SIG-M5 (cell line): ENCODE measurements at places on chromosomes 16 and 17.

GRCh38 chr16:10121897-10122425 is 60.3 kb downstream of the GRIN2A start:
- DNase-seq, result no peak

DNA sequence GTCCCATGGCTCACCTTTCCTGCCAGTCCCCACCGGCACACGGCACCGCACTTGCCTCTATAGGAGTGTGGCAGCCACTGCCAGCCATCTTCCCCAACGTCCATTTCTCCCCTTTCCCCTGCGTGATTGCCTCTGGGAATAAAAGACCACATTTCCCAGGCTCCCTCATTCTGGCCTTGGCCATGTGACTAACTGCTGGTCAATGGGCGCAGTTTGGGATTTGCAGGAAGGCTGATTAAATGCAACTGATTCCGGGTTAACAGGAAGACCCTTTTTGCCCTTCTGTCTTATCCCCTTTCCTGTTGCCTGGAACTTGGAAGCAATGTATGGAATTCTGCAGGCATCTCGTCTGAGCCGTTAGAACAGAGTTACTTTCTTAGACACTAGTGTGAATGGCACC is 3.0 kb downstream of the BTBD17 start:
- DNase-seq, result no peak

DNA sequence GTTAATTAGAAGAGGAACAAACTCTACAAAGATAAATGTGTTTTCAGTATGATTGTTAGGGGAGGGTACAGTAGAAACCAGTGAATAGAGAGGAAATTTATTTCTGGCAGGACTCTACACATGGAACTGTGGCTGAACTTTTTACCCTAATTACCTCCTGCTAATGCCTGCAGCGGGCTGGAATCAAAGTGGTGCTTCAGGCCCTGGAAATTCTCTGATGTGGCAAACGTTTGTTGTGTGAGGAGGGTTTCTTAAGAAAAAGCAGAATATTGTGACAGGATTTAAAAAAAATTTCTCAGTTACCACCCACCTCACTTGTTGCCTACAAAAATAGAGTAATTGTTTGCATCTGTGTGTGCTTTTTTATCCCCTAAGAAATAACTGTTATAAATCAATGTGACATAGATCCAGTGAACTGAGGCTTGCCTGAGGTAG is 154.5 kb downstream of the BCAS3 start:
- no peak for DNase-seq

DNA sequence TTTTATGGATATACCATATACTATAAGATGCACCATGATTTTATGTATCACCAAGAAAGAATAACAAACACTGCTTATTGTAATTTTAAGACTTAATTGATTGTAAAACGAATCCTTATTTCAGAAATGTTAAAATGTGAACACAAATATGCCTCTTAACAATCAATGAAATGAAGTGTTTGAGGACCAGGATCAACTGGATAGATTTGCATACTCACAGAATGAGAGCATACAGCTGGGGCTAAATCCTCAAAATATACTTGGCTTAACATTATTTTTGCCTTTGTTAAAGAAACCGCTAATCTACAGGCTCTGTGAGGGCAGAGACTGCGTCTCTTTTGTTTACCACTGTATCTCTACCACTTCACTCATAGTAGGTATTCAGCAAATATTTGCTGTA is 93.6 kb downstream of the SPACA3 start:
- no peak for DNase-seq

GRCh38 chr16:81686391-81687130 is 92.5 kb upstream of the PLCG2 start:
- DNase-seq, result no peak

DNA sequence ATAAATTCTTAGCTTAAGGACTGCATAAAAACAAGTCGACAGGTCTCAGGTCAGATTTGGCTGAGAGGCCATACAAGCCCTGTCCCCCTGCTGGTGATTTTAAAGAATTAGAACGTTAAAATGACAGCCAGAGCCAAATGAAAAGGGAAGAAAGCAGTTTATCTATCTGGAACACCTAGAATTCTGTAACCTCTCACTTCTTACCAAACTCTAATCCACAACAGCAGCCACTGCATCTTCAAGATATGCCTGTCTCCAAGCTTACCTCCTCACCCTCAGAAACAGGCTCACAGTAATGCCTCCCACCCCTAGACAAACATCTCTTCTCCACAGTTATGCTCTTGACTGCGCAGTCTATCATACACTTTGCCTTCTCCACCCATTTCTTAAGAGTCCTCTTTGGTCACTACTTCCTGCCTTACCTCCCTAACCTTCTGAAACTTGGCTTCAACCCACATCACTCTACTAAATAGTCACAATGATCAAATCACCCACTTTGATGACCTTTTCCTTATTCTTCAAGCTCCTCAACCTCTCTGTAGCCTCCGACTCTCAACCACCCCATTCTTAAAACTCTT is 14.2 kb downstream of the ANKFY1 start:
- no peak for DNase-seq

- DNase-seq, result no peak
These were observed 1.6 kb downstream of the ZNF598 start for GRCh38 chr16:2008009-2008526.

GRCh38 chr16:49619811-49620157 is 236.1 kb downstream of the ZNF423 start:
- no peak for DNase-seq

GRCh38 chr17:29390851-29391631 is 878 bp downstream of the TAOK1 start:
- peak; percentile 14 for DNase-seq

GRCh38 chr17:34561328-34561727 is 18.1 kb upstream of the TMEM132E start:
- DNase-seq, result no peak

- no peak for DNase-seq
These were observed 17.5 kb upstream of the DLX4 start for GRCh38 chr17:49951362-49952082.

GRCh38 chr17:72392056-72393010 is 271.5 kb downstream of the SOX9 start:
- DNase-seq, result no peak

DNA sequence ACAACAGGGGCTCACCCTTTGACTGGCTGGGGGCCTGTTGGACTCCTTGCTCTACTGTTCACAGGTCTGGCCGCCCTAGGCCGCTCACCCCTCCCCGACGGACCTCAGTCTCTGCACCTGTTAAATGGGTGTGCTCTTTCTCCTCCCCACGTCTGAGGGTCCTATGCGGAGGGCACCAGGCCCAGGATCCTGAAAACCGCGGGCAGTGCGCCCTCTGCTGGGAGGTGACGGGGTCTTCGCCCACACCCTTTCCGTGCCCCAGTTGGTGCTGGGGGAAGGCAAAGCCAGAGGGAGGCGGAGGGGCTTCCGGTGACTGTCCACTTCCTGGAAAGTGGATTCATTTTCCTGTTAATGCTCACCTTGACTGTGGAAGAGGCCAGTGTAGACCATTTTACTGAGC is 1010.9 kb downstream of the KCNJ18 start:
- no peak for DNase-seq

GRCh38 chr16:5228369-5228768 is 130.8 kb upstream of the EEF2KMT start:
- no peak for DNase-seq

DNA sequence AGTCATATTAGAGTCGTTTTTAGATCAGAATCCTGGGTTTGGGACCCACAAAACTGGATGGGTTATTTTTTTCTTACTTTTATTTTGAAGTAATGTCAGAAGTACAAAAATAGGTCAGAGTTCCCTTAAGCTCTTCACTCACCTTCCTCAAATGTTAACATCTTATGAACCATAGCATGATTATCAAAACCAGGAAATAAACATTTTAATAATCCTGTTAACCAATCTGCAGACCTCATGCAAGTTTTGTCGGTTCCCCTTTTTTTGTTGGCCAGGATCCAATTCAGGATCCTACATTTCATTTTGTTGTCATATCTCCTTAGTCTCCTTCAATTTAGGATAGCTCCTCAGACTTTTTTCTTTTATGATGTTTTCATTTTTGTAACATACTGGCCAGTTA is 162.0 kb downstream of the CHD9 start:
- DNase-seq, result no peak

DNA sequence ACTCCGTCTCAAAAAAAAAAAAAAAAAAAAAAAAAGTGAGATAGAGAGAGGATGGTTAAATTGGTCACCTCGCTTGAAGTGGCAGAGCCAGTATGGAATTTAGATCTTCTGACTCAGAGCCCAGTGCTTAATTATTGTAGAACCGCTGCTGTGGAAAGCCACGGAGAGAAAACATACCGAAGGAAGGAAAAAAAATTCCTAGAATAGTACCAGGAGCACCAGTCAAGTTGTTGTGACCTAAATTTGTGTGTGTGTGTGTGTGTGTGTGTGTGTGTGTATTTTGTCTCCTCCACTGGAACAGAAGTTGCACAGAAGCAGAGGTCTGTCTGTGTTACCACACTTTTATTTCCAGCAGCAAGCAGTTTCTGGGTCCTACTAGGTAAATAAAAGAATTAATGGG is 10.6 kb upstream of the NUP85 start:
- no peak for DNase-seq

GRCh38 chr17:5819921-5820685 is 235.8 kb upstream of the NLRP1 start:
- no peak for DNase-seq

DNA sequence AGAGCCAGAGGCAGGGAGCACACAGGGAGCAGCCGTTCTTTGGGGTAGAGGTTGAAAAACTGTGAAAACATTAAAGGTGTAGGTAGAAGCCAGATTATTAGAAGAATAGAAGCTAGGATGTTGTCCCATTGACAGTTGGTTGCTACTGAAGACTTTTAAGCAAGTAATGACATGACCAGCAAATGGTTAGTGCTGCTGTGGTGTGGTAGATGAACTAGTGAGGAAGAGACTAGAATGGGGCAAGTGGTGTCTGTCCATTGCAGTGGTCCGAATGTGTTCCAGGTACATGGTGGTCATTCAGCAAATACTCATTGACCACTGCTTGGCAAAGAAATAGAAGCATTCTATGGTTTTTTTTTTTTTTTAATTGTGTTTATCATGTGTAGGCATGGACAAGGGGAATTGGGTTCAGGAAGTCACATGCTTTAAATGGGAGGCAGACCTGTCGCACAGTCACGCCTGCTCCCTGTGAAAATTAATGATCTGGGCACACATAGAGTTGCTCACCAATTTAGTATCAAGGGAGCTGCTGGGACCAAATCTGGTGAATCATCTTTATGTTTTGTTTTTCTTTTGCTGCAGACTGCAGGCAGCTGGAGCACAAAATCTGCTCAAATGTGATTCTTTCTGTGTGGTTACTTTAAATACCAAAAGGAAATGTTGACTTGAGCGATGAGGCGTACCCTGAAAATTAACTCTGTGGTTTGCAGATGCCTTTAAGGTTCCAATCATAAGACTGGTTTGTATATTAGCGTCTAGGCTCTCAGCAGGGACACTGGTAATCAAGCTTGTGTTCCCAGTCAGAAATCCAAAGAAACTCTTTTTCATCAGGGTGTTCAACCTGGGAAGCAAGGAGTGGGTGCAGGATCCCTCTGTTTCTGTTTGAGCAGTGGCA is 30.7 kb downstream of the YPEL2 start:
- DNase-seq, result no peak

DNA sequence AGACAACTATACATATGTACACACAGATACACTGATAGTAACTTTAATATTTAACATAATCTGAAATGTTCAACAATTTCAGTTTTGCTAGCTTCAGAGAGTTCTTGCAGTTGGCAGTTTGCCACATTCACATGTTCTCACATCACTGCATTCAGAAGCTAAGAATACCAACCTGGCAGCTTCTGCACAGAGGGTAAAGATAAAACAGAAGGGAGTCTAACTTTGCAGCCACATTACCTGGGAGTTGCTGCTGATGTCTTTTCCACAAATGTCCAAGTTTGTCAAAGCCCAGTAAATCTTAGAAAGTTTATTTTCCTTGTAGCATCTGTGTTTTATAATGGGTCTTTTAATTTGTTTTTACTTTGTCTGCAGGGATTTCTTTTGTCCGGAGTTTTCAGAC is 332.0 kb downstream of the BCAS3 start:
- no peak for DNase-seq

DNA sequence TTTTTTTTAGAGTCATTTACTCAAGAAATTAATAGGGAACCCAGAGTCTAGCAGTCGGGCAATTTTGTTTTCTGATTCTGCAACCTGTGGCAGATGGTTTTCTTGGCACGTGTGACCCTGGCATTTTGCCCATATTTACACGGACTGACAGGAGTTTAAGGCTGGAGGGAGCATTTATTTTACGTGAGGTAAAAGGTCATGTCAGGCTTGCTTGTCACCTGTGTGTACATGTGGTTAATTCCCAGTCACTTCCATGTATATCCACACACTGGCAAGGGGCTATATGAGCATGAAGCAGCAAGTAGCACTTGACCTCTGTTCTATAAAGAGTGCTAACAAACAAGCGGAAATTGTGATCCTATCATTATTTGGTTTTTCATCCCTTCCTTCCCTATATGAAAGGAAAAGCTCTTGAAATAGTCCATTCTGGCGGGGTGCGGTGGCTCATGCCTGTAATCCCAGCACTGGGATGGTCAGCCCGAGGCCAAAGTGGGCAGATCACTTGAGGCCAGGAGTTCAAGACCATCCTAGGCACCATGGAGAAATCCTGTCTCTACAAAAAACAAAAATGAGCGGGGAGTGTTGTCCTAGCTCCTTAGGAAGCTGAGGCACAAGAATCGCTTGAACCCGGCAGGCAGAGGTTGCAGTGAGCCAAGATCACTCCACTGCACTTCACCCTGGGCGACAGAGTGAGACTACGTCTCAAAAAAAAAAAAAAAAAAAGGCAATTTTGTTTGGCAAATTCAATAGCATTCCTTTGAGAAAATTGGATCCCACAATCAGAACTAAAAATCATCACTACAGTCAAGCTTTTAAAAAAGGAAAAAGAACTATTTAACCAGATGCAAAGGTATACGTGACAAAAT is 2.1 kb downstream of the SPAG9 start:
- no peak for DNase-seq

DNA sequence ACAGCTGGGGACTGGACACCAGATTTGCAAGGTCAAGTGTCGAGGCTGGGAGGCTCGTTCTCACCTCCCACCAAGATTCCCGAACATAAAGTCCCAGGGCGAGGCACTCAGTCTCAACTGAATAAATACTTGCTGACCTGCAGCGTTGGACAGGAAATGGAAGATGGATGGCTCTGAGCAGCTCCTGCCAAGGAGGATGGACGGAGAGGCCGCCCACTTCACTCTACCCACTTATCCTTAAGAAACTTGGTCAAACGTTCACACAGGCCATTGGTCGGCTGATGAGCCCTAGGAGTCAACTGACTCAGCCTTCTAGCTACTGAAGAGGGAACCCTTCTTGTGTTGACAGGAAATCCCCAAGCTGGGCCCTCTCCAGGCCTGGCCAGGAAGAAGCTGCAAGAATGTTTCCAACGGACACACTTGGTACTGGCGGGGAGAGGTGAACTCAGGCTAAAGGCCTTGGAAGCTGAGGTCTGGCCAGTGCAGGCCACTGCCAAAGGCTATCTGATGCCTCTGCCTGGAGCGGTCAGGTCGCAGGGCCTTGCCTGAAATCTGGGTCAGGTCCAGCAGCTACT is 50.0 kb downstream of the VAC14 start:
- no peak for DNase-seq

- DNase-seq, result no peak
These were observed 167.4 kb upstream of the CACNG5 start for GRCh38 chr17:66667491-66668030.
